ENCODE measurements at places on chromosomes 2 and 18. TPM values are rescaled to one million over a fixed set of nuclear protein-coding genes. Genes with fewer than 3 reads are reported as not detected.
A peak's percentile ranks its signal among the peaks of the same experiment; 100 is the strongest.

The ARHGAP15 gene
- total RNA-seq = 309 TPM

DNA sequence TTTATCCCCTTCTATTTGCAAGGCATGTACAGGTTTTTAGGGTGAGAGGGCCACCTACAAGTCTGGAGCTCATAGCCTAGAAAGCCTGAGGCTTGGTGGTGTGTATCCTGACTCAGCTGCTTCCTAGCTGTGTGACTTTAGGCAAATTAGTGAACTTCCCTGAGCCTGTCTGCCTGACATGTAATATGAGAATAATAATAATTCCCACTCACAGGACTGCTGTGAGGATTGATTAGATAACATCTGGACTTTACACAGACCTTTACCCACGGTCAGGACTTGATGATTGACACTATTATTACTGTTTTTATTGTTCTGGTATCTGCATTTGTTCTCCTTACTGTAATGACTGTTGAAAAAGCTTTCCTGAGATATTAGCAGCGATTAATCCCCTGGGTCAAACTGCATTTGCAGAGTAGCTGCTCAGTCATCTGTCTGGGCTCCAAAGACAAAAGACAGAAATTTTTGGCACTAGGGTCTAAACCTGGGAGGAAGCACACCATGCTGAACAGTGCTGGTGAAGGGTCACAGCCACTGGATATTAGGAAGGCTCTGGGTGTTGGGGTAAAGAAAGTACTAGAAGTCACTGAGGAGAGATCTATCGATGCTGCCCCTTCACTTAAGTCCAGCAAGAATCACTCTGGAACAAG lies 276.5 kb upstream of the FN1 start:
- H3K4me1 ChIP-seq = no peaks in the 10 kb centered on the region
- no peak overlapping the region for H3K4me3 ChIP-seq
- peaks cover 11% of the 10 kb centered on the region for H3K27me3 ChIP-seq

DNA sequence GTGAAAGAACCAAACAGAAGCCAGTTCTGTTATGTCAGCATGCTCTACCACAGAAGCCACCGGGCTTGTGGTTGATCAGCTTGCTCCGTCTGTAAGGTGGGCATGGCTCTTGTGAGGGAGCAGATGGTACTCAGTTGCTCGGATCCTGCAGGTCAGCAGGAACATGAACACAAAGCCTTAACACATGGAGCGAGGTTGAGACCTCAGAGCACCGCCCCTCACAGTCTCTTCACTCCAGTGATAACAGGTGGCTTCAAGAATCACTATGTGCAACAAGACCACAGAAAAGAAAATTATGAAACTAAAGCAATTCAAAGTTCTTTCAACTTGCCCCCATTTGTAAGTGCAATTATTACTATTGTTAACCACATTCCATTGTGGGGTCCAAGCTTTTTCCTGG lies 72.1 kb downstream of the OSBPL6 start:
- no peaks in the 10 kb centered on the region for H3K4me1 ChIP-seq
- H3K27ac ChIP-seq = no peak overlapping the region
- H3K27me3 ChIP-seq = peaks cover 15% of the 10 kb centered on the region
- no peak overlapping the region for H3K4me3 ChIP-seq
- DNase-seq = no peak

The HOXD4 gene
- not detected for total RNA-seq

The RAB27B gene
- 30.6 TPM for total RNA-seq

DNA sequence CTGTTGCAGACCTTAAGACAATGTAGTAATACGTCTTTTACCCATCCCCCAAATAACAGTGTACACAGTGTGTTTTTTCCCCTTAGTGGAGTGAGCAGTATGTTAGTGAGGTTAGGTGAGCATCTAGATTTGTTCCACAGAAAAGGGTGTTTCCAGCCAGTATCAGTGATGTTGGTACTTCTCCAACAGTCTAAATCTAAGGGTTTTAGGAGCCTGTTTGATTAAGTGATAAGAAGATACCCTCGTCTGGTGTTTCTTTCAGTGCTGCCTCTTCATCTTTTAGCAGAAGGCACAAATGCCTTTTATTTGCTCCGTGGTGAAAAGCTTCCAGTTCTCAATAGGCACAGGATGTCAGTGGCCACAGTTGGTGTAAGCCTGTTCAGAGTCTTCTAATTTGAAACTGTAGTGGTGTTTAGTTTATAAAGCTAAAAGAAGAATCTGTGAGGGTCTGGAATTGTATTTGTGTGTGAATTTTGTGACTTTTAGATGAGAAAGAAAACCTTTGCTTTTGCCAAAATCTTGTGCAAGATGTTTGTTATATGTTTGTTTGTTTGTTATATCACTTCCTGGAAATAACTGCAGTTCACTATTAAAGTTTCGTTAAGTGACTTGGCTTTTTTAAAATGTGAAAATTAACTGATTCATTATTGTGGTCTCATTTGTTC lies 71.2 kb downstream of the MAP4K4 start:
- H3K27me3 ChIP-seq = no peaks in the 10 kb centered on the region
- H3K36me3 ChIP-seq = no peaks in the 10 kb centered on the region
- peaks cover 74% of the 10 kb centered on the region for H3K4me1 ChIP-seq
- peak overlapping the region; percentile 81 for H3K27ac ChIP-seq
- peak overlapping the region; percentile 15 for H3K4me3 ChIP-seq
- DNase-seq = no peak

The LIMS3 gene
- 1.3 TPM for total RNA-seq

DNA sequence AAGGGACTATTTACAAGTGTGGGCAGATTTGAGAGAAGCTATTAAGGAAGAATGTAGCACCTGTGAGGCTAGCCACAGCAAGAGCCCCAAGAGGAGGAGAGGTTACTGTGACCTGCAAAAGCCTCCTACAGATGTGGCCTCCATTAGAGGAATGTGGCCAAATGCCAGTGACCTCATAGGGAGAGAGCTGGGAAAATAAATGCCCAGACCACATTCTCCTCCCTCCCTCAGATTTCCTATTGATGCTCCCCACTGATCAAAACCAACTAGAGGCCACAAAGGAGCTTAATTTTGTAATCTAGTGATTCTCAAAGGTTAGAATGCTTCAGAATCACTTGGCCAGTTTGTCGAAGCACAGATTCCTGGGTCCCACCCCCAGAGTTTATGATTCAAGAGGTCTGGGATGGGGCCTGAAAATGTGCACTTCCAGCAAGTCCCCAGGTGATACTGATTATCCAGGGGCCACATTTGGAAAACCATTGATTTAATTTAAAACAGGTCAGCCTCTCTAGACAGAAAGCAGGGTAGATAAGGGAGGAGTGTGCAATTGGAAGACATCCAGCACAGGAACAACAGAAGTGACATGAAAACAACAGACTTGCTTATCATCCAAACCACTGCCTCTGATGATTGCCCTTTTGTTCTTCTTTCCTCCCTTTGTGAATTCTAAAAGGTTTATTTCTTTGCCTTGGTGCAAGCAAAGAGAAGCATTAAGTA lies 61.2 kb upstream of the RBBP8 start:
- no peak for DNase-seq
- peaks cover 36% of the 10 kb centered on the region for H3K27me3 ChIP-seq
- H3K4me3 ChIP-seq = no peak overlapping the region
- H3K36me3 ChIP-seq = peaks cover 3% of the 10 kb centered on the region
- no peak overlapping the region for H3K27ac ChIP-seq
- H3K4me1 ChIP-seq = peaks cover 11% of the 10 kb centered on the region

The FOXI3 gene
- not detected for total RNA-seq

- H3K27ac ChIP-seq = no peak overlapping the region
- peaks cover 6% of the 10 kb centered on the region for H3K4me1 ChIP-seq
- H3K36me3 ChIP-seq = no peaks in the 10 kb centered on the region
- DNase-seq = no peak
Measured at GRCh38 chr2:190794790-190795189, 85.8 kb upstream of the GLS start.

GRCh38 chr2:144241801-144242200 lies 278.1 kb downstream of the ZEB2 start:
- peak overlapping the region; percentile 76 for H3K27ac ChIP-seq
- H3K27me3 ChIP-seq = no peaks in the 10 kb centered on the region
- DNase-seq = no peak
- peaks cover 2% of the 10 kb centered on the region for H3K36me3 ChIP-seq
- H3K4me1 ChIP-seq = peaks cover 24% of the 10 kb centered on the region

The THAP4 gene
- 28.0 TPM for total RNA-seq

DNA sequence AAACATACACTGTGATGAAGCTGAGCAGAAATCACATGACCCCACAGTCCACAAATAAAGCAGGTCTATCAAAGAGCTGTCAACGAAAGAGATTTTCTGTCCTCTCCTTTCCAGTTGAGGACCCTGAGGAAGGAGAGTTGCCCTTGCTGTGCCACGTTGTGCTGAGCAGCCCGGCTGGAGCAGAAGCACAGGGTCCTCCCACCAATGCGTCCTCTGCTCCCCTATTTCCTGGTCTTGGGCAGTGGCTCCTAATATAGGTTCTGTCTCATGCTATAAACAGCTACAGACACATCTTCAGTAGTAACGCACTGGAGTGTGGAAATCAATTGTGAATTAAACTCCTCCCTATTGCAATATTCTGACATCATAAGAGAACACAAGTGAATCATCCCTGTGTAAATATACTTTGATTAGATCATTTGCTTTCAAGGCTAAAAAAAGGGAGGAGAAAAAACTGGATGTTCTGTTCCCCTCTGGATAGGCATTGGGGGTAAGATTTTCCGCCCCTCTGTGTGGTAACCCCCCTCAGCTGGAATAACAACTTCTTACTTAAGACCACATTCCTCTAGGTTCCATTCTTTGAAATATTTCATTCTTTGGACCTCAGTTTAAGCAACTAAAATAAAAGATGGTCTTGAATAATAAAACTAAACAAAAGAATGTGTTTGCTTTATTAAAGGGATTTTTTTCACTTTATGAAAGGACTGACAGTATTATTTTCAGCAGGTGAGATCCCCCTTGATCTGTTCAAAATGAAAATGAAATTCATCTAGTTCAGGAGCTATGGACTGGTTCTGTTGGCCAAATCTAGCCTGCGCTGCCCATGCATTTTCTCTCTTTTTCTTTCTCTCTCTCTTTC lies 8.3 kb upstream of the RHOB start:
- no peak overlapping the region for H3K27ac ChIP-seq
- H3K27me3 ChIP-seq = peaks cover 53% of the 10 kb centered on the region
- peaks cover 7% of the 10 kb centered on the region for H3K4me1 ChIP-seq
- H3K4me3 ChIP-seq = no peak overlapping the region

DNA sequence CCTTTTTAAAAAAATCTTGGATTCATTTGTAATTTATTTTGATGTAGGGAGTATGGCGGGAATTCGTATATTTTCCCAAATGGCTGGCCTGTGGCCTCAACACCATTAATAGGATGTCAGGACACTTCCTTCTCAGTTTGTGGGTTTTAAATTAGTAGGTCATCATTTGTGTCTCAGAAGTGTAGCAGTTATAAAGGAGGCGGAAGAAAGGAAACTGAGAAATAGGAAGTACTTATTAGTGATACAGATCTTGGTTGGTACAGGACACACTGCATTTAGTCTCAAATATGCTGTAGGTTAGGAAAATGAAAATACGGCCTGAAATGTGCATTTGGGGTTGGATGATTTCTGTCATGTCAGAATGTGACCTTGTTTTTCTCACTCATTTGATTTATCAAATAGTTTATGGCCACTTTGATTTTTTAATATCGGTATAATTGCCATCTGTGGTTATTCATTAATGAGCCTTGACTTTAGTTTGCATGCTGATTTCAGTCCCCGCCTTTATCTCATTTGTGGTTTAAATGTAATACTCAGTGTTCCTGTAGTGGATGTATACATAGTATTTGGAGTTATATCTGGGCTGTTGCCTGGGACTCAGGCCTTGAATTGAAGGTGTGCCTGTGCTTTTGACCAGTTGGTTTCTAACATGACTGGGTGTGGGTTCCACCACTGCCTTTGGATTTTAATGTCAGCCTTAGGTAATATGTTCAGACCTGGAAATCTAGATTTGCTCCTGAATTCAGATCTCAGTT lies 31.4 kb downstream of the ZCCHC2 start:
- DNase-seq = no peak
- H3K4me1 ChIP-seq = peaks cover 31% of the 10 kb centered on the region
- H3K27ac ChIP-seq = peak overlapping the region; percentile 83
- H3K4me3 ChIP-seq = peak overlapping the region; percentile 78
- H3K27me3 ChIP-seq = no peaks in the 10 kb centered on the region

- no peak for DNase-seq
- H3K36me3 ChIP-seq = peaks cover 12% of the 10 kb centered on the region
- H3K4me3 ChIP-seq = no peak overlapping the region
- no peaks in the 10 kb centered on the region for H3K27me3 ChIP-seq
Measured at GRCh38 chr2:222568865-222569264, 87.0 kb downstream of the FARSB start.

The MYO3B gene
- not detected for total RNA-seq

DNA sequence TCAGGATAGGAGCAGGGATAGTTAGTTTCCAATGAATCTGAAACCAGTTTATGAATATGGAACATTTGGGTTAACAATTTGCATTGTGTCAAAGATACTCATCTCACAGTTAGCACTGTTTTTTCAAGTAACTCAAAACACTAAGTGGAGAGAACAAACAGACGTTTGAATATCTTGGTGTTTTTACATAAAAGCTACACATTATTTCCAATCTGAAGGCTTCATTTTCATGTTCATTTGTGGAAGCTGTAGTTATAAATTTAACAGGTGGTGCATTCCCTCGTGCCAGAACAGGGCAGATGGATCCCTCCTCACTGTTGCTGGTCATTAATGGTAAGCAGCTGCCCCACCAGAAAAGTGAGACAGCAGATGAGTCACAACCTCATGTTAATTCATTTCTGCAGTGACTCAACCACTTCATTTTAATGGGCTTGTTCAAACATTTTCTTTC lies 286.9 kb downstream of the TMX3 start:
- no peaks in the 10 kb centered on the region for H3K4me1 ChIP-seq
- no peak overlapping the region for H3K4me3 ChIP-seq
- H3K36me3 ChIP-seq = no peaks in the 10 kb centered on the region
- no peak for DNase-seq

DNA sequence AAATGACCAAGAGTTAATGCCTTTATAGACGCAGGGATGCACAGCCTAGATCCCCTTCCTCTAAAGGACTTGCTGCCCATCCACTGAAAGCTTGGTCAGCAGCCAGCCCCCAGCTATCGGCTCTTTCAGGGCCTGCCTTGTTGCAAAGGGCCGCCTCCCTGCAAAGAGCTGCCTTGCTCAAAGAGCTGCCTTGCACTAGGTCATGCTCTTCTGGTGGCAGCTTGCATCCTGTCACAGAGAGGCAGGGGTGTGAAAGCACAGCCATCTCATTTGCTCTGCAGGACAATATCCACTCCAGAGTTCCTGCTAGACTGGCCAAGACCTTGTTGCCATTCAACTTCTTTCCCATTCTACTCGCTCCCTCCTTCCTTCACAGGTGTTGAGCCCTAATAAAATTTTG lies 137.1 kb downstream of the MCFD2 start:
- H3K4me1 ChIP-seq = peaks cover 7% of the 10 kb centered on the region
- no peaks in the 10 kb centered on the region for H3K36me3 ChIP-seq
- peaks cover 37% of the 10 kb centered on the region for H3K27me3 ChIP-seq
- no peak for DNase-seq

- DNase-seq = no peak
- peaks cover under 1% of the 10 kb centered on the region for H3K27me3 ChIP-seq
- H3K4me1 ChIP-seq = no peaks in the 10 kb centered on the region
- H3K27ac ChIP-seq = no peak overlapping the region
- H3K36me3 ChIP-seq = no peaks in the 10 kb centered on the region
Measured at GRCh38 chr18:31445908-31446307, 1.6 kb upstream of the DSG3 start.

GRCh38 chr2:46435796-46436360 lies 43.5 kb upstream of the TMEM247 start:
- no peak overlapping the region for H3K27ac ChIP-seq
- H3K4me1 ChIP-seq = peaks cover 49% of the 10 kb centered on the region
- no peak overlapping the region for H3K4me3 ChIP-seq
- peaks cover 10% of the 10 kb centered on the region for H3K27me3 ChIP-seq
- H3K36me3 ChIP-seq = no peaks in the 10 kb centered on the region

- H3K4me3 ChIP-seq = no peak overlapping the region
- H3K27me3 ChIP-seq = no peaks in the 10 kb centered on the region
- DNase-seq = no peak
- peaks cover 12% of the 10 kb centered on the region for H3K4me1 ChIP-seq
Measured at GRCh38 chr2:148965623-148966437, 72.7 kb upstream of the LYPD6B start.
